NB4 (cell line): ENCODE measurements at places on chromosomes 16 and 17.

GRCh38 chr16:555528-556473, 4.4 kb upstream of the PRR35 start:
- DNase-seq: no peak

GRCh38 chr17:50533720-50534148, 1.2 kb downstream of the EPN3 start:
- DNase-seq: no peak

DNA sequence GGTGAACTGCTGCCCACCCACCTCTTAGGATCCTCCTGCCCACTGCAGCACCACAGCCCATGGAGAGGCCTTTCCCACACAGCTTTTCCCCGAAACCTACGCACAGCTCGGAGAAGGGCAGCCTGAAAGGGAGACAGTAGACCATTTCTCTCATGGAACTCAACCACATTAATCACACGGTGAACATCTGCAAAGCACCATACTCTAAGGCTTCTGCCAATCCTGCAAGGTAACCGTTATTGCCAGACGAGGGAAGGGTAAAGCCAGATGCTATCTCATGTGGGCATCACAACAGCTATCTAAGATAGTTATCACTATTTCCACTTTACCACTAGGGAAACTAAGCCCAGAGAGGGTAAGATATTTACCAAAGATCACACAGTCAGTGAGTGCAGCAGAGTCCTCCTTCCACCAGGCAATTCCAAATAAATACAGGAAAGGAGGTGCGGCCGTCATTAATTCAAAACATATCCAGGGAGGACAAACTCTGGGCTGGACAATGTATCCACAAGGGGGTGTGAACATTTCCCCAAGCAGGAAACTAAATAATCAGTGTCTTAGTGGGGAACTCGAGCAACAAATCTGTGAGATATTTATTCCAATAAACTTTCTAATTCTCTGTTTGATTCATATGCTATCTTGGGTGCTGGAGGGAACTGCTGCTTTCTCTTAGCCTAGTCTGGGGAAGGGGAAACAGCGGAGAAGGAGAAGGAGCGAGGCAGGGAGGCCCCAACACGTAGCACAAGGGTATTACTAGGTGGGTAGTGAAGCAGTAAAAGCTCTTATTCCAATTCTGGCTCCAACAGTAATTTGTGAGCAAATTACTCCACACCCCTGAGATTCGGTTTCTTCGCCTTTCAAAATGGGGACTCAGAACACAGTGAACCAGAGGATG, 723 bp downstream of the TMEM186 start:
- no peak for DNase-seq

- DNase-seq: peak; percentile 91
Measured at GRCh38 chr17:42456223-42457106, 2.2 kb upstream of the ATP6V0A1 start.
